ENCODE measurements at places on chromosomes 4 and X.
A peak's percentile ranks its signal among the peaks of the same experiment; 100 is the strongest.

GRCh38 chr4:39452153-39452859 is 6.4 kb downstream of the RPL9 start:
- DNase-seq, result no peak

DNA sequence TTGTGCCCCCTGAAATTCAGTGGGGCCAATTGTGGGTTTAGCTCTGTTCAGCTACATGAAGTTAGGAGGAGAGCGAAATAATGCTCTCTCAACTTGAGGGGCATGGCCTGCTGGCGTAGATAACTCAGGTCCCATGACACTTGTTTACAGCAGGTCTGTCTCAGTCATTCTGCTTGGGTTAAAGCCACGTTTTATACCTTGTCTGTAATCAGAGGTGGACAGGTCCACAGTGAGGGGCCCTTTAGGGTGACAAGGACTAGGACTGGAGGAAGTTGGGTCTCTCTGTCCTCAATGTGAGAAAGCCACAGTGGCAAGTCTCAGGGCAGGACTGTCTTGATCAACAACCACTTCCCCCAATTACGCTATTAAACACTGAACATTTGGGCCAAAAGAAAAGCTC is 49.0 kb downstream of the PDHA1 start:
- DNase-seq, result no peak

- DNase-seq, result no peak
These were observed 203.6 kb downstream of the SPRY1 start for GRCh38 chr4:123599920-123600810.

DNA sequence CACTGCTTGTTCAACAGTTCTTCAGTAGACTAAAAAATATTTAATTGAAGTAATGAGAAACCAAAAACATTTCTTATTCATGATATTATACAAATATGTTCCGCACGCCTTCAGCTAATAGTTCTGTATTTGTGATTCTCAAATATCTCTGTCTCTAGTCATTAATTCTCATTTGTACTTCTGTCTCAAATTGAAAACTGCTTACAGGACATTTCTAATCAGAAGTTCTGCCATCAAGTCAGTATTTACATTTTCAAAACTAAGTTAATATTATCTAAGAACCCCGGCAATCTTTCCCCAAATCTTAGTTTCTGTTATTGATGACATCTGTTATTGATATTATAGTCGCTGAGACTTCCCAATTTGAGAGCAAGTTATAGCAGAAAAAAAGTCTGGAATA is 78.6 kb upstream of the PGRMC2 start:
- DNase-seq, result no peak

- DNase-seq, result no peak
These were observed 55.4 kb downstream of the C4orf51 start for GRCh38 chr4:145735347-145735675.

DNA sequence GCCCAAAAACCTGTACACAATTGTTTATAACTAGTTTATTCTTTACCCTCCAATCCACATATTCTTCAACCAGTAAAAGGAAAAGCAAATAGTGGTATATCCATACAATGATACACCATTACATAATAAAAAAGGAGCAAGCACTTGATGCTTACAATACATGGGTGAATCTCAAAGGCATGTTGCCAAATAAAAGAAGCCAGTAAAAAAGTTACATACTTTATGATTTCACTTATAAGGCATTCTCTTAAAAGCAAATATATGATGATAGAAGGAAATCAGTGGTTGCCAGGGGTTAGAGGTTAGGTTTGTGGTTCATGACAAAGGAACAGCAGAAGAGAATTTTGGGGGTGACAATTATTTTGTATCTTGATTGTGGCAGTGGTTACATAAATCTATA is 896.1 kb upstream of the LCORL start:
- no peak for DNase-seq

GRCh38 chrX:65702956-65703355 is 35.5 kb downstream of the MSN start:
- no peak for DNase-seq

GRCh38 chrX:81979806-81980515 is 778.1 kb downstream of the SH3BGRL start:
- no peak for DNase-seq

GRCh38 chrX:119659522-119659921 is 33.4 kb downstream of the SEPTIN6 start:
- DNase-seq, result no peak

- no peak for DNase-seq
These were observed 997.4 kb upstream of the PRKX start for GRCh38 chrX:4710618-4711433.

- no peak for DNase-seq
These were observed 14.1 kb upstream of the KCNIP4 start for GRCh38 chr4:21962691-21963090.

- DNase-seq, result no peak
These were observed 180.7 kb downstream of the AR start for GRCh38 chrX:67724359-67725110.

GRCh38 chr4:163280703-163281519 is 51.5 kb downstream of the NPY1R start:
- DNase-seq, result no peak

- DNase-seq, result no peak
These were observed 1382.9 kb downstream of the FAM133A start for GRCh38 chrX:95056901-95057300.

GRCh38 chrX:20863649-20864048 is 510.6 kb upstream of the CNKSR2 start:
- DNase-seq, result no peak

DNA sequence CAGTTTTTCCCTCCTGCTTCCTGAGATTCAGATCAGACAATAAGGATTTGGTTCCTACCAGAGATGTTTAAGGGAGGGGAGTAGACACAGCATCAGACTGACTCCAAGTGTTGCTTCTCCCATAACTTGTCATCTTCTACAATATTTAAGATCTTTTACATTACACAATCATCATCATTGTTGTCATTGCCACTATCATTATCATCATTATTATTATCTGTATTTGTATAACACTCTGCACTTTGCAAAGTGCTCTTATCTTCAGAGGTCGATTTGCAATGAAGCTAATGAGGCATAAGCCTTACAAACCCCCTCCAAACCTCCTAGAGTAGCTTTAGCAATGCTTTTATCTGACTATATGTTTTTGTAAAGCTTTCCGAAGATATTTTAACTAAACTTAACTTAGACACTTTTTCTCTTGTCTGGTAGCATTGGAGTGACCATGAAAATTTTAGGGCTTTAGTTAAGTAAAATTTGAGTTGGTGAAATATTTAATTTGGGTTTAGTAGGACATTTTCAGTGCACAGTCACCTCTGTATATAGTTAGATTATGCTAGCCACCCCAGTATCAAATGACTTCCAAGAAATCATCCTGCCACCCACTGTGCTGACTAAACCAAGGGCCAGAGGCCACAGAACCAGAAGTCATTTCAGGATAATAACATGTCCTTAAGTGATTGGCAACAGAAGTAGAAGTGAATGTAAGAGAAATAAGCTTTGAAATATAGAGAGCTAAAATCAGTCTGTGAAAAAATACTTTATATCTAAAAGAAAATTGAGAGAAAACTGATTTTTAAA is 124.2 kb upstream of the NRK start:
- no peak for DNase-seq

DNA sequence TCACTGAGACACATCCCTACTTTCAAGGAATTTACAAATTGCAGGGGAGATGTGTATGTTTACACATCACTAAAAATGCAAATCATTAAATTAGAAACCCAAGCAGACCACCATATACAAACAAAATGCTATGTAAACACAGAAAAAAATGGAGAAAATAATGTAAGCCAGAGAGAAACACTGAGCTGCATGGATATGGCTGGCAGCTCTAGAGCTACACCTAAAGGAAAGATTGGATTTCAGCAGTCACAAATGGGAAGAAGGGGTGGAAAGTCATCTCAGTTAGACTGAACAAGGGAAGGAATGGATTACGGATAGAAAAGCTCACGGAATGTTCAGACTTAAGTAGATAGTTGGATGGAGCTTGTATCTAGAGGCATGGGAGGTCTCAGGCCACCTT is 186.3 kb downstream of the MOSPD2 start:
- DNase-seq, result no peak

DNA sequence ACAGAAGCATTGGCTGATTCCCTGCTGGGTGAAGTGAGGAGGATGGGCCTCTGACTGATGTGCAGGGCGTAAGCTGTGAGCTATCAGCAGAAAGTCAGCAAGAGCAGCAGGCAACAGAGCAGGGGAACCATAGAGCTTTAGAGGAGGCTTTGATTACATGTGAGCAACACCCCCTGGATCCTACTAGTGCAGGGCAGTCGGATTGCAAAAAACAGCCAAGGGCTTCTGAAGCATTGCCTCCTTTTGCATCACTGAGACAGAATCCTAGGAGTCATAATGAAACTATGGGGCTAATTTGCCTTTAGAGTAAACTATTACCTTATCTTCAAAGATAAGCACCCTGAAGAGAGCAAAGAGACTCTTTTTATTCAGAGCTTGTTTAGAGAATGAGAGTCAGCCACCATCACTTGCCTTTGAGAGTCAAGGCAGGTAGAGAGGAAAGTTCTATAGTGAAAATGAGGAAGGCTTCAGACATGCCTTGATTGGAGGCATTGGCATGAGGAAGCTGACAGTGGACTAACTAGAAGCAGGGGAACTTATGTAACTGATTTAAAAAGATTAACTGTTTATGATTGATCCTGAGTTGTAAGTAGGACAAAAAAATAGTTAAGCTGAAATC is 420.3 kb downstream of the PDHA2 start:
- DNase-seq, result no peak

DNA sequence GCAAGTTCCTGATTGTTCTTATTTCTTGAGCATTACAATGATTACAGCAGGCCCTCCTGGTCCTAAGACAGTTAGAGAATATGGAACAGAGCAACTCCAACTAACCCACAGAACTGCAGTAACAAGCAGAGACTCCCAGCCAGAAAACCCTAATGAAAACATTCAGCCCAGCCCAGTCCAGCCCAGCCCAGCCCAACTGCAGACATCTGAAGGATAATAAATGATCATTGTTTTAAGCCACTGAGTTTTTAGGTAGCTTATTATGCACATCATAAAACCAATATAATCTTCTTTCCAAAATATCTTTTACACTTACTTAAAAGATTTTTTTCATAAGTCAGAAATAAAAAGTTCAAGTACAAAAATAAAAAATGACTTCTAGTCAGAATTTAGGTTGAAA is 51.3 kb downstream of the SPOCK3 start:
- no peak for DNase-seq

DNA sequence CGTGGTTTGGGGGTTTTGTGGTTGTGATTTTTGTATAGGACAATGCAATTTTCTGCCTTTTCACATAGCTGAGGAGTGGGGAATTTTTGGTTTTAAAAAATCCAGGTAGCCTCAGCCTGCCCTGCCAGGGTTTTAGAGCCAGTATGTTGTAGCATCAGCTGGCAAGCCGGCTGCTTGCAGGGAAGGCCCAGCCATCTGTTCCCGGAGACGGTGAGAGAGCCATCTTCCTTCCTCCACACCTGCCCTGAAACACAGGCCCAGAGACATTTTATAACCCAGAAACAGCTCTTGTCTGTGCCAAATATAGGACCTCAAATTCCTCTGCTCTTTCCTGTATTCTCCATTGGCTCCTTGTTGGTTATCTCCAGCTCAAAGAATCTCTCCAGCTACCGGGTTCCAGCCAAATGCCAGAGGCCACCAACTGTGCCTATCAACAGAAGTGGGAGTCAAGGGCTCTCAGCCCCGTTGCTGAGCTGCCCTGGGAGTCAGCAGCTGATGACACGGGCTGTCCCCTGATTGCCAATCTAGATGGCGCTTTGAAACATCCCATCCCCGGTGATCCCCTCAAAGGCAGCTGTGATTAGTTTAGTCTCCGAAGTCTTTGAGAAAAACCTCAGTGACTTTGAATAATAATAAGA is 595.2 kb downstream of the MID1IP1 start:
- DNase-seq, result peak; percentile 30

- no peak for DNase-seq
These were observed 100.7 kb upstream of the MAMLD1 start for GRCh38 chrX:150262456-150262855.

DNA sequence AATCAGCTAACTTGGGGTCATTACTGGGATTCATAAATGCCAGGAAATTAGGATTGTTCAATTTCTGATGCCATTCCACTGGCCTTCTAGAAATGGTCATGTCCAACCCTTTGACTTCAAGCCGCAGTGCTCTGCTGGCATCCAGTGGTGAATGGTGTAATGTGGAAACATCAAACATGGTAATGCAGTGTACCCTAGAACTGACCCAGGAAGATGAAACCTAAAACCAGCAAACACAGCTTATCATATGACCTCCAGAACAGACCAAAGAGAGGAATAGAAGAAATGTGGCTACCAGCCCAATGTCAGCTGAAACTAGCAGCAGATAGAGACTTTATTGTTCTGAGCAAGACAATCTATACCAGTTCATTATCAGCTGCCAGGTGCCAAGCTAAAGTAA is 13.8 kb downstream of the CXCL13 start:
- DNase-seq, result no peak

DNA sequence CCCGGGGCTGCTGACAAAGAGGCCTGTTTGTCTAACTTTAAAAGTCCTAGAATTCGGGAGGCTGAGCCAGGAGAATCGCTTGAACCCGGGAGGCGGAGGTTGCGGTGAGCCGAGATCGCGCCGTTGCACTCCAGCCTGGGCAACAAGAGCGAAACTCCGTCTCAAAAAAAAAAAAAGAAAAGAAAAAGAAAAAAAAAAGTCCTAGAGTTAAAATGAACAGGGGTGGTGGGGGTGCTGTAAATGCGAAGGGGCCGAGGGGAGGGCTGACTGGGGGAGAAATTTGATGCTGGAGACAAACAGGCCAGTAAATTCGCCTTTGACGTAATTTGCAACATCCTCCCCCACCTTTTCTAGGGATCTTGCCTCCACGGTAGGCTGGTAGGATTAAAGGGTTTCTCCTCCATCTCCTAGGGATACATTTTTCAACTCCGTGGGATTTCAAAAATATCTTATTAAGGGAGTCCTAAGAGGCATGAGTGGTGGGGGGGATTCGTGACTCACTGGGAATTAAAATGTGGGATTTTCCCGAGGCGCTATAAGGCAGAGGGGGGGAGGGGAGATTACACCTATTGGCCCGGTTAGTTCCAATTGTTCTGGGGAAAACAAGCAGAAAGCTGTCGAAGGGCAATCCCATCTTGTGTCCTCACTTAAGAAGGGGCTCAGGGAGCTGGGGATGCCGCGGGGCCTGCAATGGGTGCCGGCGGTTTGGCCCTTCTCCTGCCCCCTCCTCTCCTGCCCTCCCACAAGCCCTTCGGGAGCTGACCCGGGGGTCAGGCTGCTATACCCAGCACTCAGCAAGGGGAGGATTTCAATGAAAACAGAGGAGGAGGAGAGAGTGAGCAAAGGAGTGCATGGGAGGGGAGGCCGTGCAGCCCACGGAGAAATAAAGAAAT is 3.0 kb upstream of the BCOR start:
- DNase-seq, result no peak

DNA sequence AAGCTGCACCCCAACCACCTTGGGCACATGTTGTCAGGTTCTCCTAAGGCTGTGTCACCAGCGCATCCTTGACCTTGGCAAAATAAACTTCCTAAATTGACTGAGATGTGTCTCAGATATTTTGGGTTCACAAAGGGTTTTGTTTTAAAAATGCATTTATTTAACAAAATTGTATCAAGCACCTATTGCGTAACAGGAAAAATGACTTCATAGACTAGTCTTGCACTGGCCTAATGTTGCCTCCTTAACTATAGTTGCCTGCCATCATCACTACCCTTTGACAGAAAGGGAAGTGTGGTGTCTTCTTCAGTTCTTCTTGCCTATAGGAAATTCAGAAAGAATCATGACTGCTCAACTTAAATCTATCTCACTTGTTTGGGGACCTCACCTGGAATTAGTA is 374.2 kb downstream of the SH2D1A start:
- no peak for DNase-seq
